Midbrain (tissue), 1 donor: ENCODE measurements at places on chromosomes 16 and 17.

GRCh38 chr16:83682868-83683235 is 124.9 kb upstream of the HSBP1 start:
- DNase-seq = no peak

GRCh38 chr17:42313773-42314566 is 25.7 kb downstream of the STAT5A start:
- DNase-seq = no peak

GRCh38 chr17:81246679-81247338 is 7.7 kb downstream of the NDUFAF8 start:
- DNase-seq = no peak

DNA sequence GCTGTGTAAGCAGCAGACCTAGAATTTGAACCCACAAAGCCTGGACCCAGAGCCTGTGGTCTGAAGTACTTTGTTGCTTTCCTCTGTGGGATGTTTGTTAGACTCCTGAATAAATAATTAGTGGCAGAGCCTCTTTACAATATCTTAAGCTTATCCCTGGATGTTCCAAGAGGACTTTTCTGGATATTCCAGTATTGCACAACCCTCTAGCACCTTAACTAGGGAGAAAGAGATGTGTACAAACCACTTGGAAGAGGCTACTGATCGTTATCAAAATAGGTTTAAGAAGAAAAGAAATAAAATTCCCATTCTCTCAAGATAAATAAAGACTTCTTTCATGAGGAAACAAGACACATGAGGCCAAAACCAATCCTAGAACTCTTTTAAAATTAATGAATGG is 632.4 kb downstream of the CDH11 start:
- DNase-seq = peak; percentile 26

GRCh38 chr17:250487-251300 is 69.2 kb upstream of the DOC2B start:
- no peak for DNase-seq

GRCh38 chr16:87458424-87458915 is 34.4 kb downstream of the ZCCHC14 start:
- DNase-seq = no peak
